ENCODE measurements at places on chromosomes 1 and 21. TPM values are rescaled to one million over a fixed set of nuclear protein-coding genes. Genes with fewer than 3 reads are reported as not detected.

GRCh38 chr1:203537806-203538464, 44.0 kb downstream of the OPTC start:
- DNase-seq, result no peak

GRCh38 chr1:39617488-39618049, 21.9 kb downstream of the HEYL start:
- DNase-seq, result no peak

DNA sequence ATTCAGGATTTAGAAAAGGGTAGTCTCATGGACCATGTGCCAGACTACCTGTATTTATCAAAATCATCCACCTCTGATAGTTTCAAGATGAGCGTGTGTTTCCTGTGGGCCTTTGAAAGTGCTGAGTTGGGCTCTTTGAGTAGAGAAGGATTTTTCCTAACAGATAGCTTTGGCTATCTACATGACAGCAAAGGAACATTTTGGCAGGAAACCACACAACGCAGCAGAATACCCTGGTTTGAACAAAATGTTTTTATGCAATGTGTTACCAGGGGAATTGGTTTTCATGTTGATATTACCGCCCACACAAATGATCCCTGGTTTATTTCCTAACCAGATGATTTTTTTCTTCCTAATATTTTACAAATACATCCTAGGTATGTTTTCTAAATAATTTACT, 431.4 kb downstream of the NEGR1 start:
- DNase-seq, result no peak

GRCh38 chr1:66400660-66401059, 133.3 kb upstream of the SGIP1 start:
- DNase-seq, result no peak

- no peak for DNase-seq
These were observed 179.8 kb downstream of the ST6GALNAC3 start for GRCh38 chr1:76254104-76255030.

DNA sequence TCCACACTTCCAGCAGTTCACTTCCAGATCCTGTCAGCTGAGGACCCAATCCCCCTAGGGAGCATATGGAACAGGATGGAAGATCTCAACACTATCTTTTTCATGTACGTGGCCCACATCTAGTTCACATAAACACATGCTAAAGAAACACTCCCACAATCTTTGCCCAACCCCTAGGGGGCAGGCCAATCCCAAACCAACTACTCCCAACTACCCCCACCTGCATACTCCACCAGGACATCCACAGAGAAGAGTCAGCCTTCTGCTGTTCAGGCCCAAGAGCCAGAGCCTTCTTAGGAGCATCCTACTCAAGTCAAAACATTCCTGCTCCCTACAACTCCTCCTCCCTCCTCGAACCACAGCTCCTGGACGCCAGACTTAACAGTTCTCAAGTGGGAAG, 5.6 kb upstream of the SLC5A9 start:
- DNase-seq, result no peak

The DMRTA2 gene
- not detected for polyA plus RNA-seq

The TMEM269 gene
- 1.5 TPM for polyA plus RNA-seq

The KCNC4 gene
- 10.1 TPM for polyA plus RNA-seq

The OR10Z1 gene
- 0.29 TPM for polyA plus RNA-seq

The SPATA46 gene
- 0.35 TPM for polyA plus RNA-seq

The MATN1 gene
- 0.55 TPM for polyA plus RNA-seq

All from right lung (tissue), 10 donors.